GM10248 (cell line): ENCODE measurements at places on chromosomes 4 and X.
A peak's percentile ranks its signal among the peaks of the same experiment; 100 is the strongest.

DNA sequence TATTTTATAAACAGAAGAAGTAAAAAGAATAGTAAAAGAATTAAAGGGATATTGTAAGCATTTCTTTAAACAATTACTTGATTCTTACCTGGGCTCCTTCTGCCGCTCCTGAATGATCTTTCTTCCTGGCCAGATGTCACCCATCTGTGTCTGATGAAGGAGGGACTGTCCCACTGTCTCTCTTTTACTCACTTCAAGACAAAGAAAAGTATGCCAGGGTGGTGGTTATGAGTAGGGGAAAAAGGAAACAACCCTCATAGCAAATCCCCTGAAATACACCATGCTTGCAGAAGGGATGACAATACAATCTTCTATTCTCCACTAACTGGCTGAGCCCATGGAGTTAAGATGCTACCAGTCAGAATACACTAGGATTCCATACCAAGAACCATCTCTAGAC lies 31.1 kb downstream of the SYTL4 start:
- DNase-seq = no peak

DNA sequence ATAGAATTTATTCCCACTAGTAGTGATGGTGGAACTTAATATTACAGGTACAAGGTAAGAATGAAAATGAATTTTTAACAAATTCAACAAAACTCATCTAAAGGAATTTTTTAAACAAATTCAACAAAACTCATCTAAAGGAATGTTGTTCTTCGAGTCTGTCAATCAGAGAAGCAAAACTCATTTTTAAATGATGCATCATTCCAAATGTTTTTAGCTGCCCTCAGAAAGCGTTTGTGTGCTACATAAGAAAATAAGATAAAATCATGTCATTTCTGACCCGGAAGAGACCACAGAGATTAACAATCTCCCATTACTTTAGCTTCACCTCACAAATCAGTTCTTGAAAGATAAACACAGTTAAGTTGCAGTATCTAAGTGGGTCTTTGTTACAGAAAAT lies 129.4 kb downstream of the REELD1 start:
- DNase-seq = no peak

DNA sequence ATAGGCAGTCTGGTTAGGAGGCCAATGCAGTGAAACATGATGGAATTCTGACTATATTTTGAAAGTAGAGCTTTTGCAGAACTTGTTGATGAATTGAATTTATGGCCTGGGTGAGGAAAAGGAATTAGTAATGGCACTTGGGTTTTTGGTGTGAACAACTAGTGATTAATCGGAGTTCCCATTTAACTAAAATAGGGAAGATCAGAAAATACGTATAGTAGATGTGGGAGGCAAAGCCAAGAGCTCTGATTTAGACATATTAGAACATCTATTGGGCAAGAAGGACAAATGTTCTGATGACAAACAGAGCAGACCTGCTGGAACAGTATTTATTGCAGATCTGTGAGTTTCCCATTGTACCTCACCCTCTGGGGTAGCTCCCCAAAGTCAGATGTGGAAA lies 12.3 kb upstream of the NDP start:
- DNase-seq = no peak

- DNase-seq = no peak
These were observed 22.0 kb downstream of the GUCY1B1 start for GRCh38 chr4:155780775-155781174.

DNA sequence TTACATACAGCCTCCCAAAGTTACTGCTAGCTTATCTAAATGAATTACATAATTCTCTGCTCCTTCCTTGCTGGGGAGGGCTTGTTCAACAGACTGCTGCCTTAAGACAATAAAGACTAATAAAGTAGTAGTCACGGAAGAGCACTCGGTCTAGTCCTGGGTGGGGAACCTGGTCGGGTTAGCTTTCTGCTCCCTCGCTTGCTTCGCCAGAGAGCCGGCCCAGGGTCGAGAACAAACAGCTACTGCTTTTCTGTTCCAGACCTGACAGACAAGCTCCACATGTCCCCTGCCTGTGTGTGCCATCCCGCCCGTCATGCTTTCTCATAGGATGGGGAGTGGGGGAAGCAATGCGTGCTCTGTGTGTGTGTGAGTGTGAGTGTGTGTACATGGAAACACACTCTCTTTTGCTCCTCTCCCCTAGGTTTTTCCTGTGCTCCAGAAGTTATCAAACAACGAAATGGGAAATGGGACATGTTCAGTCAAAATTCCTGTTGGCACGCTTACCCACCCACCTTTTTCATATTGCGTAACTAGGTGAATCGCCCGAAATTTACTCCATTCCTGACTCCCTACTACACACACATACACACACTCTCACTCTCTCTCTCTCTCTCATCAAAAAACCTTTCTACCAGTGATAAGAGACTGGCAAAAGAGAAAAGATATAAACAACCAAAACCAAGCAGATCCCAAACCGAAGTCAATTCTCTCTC lies 1.3 kb downstream of the NPY1R start:
- DNase-seq = no peak

DNA sequence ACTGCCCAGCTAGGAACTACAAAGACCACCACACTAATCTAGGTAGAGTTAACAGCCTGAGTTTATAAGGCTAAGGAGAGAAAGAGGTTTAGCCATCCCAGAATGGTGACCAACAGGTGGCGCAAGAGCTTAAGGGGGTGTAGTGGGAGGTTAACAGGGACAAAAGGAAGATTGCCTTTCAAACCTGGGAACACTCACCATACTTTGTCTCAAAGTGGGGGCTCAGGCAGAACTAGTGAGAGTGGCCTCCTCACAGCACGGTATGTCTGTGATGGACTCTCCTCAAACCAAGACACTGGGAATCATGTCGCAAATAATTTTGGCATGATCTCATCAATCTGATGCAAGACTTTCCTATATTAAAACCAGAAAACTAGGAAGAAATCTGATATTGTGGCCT lies 23.4 kb downstream of the CCNI start:
- no peak for DNase-seq

- peak; percentile 26 for DNase-seq
These were observed 4.4 kb upstream of the PRDX4 start for GRCh38 chrX:23662853-23663252.

GRCh38 chr4:133403913-133404312 lies 254.8 kb downstream of the PCDH10 start:
- DNase-seq = no peak

DNA sequence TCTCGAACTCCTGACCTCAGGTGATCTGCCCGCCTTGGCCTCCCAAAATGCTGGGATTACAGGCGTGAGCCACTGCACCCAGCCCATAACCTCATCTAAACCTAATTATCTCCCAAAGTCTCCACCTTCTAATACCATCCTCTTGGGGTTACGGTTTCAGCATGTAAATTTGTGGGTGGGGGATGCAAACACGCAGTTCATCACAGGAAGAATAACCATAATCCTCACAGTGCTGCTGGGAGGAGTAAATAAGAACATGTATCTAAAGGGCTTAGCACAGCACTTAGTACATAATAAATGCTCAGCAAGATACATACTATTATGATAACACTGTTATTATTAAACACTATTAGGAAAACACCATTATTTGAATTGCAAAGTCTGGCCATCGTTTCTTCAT lies 116.4 kb downstream of the CORIN start:
- no peak for DNase-seq

GRCh38 chr4:154692304-154692818 lies 51.4 kb upstream of the LRAT start:
- DNase-seq = no peak

DNA sequence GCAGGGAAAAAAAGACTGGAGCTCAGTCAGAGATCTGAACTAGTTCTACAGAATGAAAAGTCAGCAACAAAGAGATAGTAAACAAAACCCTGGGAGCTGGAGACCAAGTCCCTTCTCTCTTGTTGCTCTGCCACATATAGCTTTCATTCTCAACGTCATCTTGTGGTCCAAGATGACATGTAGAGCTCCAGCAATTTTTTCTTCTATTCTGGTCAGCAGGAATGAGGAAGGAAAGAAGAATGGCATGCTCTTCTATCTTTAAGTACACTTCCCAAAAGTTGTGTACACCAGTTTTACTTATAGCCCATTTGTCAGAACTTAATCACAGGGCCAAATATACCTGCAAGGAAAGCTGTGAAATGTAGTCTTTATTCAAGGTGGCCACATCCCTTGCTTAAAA lies 45.6 kb downstream of the RAP2C start:
- DNase-seq = no peak

- DNase-seq = no peak
These were observed 54.4 kb downstream of the KDM6A start for GRCh38 chrX:44927398-44927797.

- DNase-seq = no peak
These were observed 155.5 kb downstream of the SLC7A11 start for GRCh38 chr4:138086611-138087041.

DNA sequence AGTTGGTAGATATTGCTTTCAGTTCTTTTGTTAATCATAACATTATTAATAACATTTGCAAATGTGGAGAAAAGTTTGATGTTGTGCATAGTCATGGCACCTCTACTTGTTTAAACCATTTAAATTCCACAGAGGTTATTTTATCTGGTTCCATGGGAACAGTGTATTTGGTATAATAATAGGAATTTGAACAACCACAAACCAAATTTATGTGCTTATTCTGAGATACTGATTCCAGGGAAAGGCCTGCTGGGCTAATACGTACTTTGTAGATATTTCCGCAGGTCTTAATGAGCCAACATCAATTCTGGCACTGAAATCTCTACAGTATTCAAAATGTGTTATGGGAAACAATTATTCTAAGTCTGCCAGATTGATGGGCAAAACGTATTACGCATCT lies 319.0 kb downstream of the DKK2 start:
- DNase-seq = no peak

DNA sequence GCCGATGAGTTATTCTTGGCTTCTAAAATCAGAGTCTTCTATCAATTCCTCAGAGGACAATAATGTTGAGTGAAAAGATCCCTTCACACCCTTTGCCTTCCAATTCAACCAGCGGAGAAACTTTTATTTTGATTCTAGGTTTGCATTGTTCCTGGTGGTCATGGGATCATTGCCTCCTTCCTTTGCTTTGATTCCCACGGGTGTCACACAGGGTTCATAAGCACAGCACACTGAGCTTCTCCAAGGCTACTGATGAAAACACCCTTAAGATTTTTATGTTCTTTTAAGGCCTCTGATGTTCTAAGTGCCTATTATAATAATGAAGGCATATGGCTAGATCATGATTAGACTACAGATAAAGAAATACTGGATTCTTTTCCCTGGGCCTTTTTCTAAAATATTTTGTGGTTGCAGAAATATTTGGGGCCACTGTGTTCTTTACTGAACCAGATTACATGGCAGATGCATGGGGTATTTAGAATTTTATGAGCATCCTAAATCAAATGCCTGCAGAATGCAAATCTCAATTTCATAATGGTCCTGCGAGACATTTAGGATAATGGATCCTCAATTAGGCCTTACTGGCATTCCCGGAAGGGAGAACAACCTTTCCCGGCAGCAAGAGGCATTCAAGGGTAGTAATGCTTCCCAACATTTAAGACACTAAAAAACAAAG lies 43.9 kb upstream of the FGFBP2 start:
- no peak for DNase-seq

GRCh38 chr4:153684182-153684970 lies at the start of gene TLR2:
Gene TLR2 (plus strand): TSS chr4:153684280. CDS start chr4:153702908, 18,628 bp downstream.
- DNase-seq = peak; percentile 82

DNA sequence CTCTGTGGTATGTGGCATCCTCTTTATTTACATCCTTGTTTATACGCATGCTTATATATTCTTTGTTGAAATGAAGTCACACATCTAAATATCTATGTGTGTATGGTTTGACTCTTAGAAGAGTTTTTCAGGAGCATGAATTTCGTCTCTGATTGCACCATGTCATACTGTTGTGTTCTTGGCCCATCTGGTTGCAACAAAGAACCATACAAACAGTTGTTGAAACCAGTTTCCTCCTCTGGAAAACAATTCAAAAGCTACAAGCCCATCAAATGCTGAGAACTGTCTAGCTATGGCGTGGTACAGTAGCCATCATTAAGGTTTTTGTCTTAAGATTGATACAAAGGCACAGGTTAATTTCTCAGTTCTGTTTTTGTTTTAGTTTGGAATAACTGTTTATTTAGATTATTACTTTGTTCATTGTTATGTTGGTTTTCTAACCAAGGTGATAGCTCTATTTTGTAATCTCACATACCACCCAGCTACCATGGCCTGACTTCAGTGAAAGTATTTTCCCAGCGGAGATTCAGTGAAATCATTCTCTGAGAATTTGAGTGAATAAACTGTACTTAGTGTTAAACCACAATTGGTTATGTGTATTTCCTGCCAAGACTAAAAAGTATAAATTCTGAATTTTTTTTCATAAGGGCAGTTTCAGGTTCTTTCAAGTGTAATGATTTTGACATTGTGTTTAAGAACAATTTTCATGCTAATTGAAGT lies 91.0 kb downstream of the ARHGAP24 start:
- DNase-seq = no peak

GRCh38 chr4:42512226-42512625 lies 114.9 kb downstream of the SHISA3 start:
- no peak for DNase-seq

DNA sequence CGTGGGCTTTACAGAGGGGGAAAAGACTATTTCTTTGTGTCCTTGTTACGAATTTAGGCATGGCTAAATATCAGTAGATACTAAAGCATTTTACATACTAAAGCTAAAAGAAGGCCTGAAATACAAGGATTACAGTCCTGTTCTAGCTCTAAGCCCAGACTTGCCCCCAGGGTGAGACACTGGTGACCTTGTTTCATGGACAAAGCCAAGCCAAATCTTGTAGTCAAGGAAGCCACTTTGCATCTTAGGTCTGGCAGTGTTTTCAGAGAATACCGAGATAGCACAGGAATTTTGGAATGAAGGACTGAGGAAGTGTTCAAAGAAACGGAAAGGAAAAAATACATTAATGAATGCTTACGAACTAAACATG lies 733 bp upstream of the G3BP2 start:
- no peak for DNase-seq

- DNase-seq = no peak
These were observed 30.2 kb upstream of the NKRF start for GRCh38 chrX:119636419-119636818.

GRCh38 chr4:20870436-20870835 lies 170.2 kb downstream of the PACRGL start:
- no peak for DNase-seq

- no peak for DNase-seq
These were observed 4.1 kb downstream of the AFF1 start for GRCh38 chr4:86938771-86939520.

GRCh38 chr4:2691313-2691712 lies 64.8 kb downstream of the TNIP2 start:
- no peak for DNase-seq

GRCh38 chr4:7334521-7335275 lies 100.0 kb downstream of the PSAPL1 start:
- no peak for DNase-seq

- peak; percentile 80 for DNase-seq
These were observed at the start of the genes AIMP1 and TBCK for GRCh38 chr4:106315968-106316772. Gene AIMP1 (plus strand): TSS chr4:106316550. CDS start chr4:106325010, 8,460 bp downstream. Gene TBCK (minus strand): TSS chr4:106316209. CDS start chr4:106308960, 7,249 bp downstream.
